M059J (cell line): ENCODE measurements at places on chromosomes 7 and 10.

GRCh38 chr7:36283711-36284130 lies 105.9 kb upstream of the ANLN start:
- DNase-seq = no peak

DNA sequence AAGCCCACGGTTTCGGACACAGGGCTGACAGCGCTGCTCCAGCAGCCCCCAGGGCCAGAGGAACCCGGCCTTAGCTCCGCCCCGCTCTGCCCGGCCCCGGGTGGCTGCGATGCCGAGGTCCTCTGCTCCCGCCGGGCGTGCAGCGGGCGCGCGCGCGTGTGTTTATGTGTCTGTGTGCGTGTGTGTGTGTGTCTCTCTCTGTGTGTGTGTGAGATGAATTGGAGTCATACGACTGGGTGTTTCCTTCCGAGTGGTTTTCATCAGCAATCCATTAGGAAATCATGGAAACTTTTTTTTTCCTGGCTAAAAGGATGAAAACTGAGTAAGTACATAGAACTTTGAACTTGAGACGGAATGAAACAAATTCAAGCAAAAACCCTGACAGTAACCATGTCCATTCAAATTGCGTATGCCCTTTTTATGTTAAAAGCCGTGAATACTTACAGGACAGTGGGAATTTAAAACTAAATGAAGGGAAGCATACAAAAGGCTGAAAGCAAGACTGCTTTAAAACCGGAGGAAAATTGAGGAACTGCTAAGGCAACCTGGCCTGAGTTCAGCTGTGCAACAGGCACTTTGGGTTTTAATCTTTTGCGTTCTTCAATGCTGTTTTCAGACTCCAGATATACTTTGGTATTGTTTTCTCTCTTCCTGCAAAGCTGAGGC lies at the start of gene CPED1:
TSS of gene CPED1 (plus strand) at position 121 of the 666 bp plus-strand sequence. CDS start 911 bp downstream, outside the sequence.
- peak; percentile 77 for DNase-seq

GRCh38 chr10:114876602-114877300 lies 55.2 kb downstream of the FHIP2A start:
- peak; percentile 78 for DNase-seq

GRCh38 chr7:83520726-83521125 lies 128.2 kb downstream of the SEMA3E start:
- no peak for DNase-seq

- DNase-seq = no peak
Measured at GRCh38 chr10:113524120-113524519, 28.7 kb upstream of the HABP2 start.

DNA sequence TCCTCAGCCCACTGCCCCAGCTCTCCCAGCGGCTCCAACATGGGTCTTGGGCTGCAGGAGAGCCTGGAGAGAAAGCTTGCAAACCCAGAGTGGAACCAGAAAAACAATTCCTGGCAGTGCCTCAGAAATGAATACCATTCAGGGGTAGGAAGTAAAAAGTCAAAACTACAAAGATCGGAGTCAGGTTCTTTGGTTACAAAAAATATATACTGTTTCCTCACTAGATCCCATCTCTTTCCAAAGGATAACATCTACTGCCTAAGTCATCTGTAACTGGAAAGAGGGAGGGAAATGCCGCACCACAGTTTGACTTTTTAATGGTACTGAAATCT lies 14.9 kb downstream of the CREB3L2 start:
- no peak for DNase-seq

GRCh38 chr7:149071641-149072437 lies 18.7 kb downstream of the ZNF786 start:
- DNase-seq = no peak

- DNase-seq = no peak
Measured at GRCh38 chr10:84076540-84077195, 62.6 kb upstream of the GHITM start.

GRCh38 chr10:99248824-99249223 lies 13.2 kb upstream of the HPSE2 start:
- no peak for DNase-seq

DNA sequence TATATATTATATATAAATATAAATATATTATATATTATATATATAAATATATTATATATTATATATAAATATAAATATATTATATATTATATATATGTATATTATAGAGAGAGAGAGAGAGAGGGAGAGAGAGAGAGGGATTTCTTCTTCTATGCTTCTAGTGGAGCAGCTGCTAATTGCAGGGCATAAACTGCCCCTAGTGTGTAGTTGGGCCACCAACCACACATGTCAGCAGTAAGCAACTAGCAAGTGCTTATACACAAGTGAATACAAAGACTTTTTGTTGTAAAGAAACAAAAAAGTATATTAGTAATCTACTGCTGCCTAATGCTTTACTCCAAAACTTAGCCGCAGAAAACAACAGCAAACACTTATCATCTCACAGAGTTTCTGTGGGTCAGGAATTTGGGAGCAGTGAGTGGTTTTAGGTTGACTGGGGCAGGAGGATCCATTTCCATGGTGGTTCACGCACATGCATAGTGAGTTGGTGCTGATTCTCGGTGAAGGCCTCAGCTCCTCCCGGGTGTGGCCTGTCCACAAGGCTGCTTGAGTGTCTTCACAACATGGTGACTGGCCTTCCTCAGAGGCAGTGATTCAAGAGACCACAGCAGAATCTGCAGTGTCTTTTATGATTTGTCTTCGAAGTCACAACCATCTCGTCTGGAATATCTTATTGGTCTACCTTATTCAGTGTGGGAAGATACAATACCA lies 25.5 kb upstream of the BAG3 start:
- no peak for DNase-seq

- no peak for DNase-seq
Measured at GRCh38 chr7:100208911-100209408, 10.8 kb upstream of the PVRIG start.

DNA sequence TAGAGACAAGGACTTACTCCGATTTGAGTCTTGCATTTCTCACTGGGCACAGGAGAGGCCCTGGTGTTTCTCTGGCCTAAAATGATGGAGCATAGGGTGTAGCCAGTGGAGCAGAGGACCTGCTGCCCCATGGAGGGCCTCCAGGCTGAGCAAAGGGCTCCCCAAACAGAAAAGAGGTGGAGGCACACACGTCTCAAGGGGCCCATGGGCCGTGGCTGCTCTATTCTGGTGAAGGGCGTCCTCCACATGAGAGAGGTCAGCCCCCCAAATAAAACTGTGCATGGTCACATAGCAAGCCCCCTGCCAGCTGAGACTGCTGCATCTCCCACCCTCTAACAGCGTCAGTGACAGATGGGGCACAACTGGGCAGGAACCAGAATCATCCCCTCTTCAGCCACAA lies 41.4 kb downstream of the MYO1G start:
- no peak for DNase-seq

DNA sequence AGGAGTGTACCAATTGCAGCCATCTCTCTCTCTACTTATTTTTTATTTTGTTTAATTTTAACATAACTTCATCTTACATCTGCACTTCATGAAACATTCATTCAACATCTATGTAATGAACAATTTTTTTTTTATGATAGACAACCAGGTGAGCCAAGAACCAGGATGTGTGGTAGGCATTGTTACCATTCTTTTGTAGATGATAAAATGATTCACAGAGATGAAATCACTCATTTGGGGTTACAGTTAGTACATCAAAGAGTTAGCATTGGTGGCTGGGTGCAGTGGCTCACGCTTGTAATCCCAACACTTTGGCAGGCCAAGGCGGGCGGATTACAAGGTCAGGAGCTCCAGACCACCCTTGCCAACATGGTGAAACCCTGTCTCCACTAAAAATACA lies 127.8 kb downstream of the HDAC9 start:
- no peak for DNase-seq

DNA sequence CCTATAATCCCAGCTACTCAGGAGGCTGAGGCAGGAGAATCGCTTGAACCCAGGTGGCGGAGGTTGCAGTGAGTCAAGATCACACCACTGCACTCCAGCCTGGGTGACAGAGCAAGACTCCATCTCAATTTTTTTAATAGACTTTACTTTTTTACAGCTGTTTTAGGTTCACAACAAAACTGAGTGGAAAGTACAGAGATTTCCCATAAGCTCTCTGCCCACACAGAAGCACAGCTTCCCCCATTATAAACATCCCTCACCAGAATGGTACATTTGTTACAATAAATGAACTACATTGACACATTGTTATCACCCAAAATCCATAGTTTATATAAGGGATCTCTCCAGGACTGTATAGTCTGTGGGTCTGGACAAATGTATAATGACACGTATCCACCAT lies 14.6 kb upstream of the PRRT4 start:
- DNase-seq = no peak

DNA sequence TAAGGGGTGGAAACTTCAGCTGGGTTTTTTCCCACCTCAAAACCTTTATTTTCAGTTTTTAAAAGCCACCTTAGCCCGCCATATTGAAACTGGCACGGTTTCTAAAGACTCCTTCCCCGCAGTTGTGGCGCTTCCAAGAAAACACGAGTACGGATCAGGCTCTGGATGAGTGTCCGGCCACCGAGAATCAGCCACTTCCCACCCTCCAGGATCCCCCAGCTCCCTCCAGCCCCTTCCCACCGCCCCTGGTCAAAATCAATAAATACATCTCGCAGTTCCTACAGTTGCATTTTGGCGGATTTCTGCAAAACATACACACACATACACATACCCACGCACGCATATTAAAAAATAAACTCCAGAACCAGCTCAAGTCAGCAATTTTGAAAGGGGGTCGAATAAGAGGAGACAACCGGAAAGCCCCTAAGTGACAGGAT lies 1.1 kb downstream of the SFMBT2 start:
- no peak for DNase-seq

DNA sequence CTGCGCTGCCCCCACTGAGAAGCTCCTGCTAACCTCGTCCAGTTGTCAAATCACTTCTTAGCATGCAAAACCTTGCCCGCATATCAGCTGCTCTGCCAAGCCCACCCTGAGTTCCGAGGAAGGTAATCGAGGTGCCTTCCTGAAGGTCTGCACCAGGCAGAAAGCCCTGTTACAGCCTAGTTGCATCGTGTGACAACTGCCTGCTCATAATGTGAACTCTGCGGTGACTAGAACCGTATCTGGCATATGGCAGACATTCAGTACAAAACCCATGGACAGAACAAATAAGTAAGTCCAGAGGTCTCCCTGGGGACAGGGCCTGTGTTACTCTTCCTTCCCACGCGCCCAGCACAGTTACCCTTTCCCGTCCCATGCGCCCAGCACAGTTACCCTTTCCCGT lies 394.3 kb downstream of the DNAJB6 start:
- DNase-seq = no peak

- no peak for DNase-seq
Measured at GRCh38 chr10:112526906-112527305, 79.9 kb downstream of the VTI1A start.

DNA sequence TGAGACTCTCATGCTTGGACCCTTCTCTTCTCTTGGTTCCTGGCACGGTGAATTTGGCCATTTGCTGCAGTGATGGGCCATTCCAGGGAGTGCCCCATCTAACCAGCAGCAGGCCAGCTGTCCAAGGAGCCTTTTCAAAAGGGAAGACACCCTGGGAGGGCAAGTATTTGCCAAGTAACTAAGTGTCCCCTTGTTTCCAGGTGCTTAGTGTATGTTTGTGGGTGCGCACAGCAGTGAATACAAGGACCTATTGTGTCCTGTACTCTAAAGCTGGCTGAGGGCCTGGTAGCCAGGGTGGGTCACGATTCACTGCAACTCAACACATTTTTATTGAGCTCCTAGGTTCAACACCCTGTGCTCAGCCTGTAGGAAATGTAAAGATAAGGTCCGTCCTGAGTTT lies 348.8 kb downstream of the RNLS start:
- no peak for DNase-seq

DNA sequence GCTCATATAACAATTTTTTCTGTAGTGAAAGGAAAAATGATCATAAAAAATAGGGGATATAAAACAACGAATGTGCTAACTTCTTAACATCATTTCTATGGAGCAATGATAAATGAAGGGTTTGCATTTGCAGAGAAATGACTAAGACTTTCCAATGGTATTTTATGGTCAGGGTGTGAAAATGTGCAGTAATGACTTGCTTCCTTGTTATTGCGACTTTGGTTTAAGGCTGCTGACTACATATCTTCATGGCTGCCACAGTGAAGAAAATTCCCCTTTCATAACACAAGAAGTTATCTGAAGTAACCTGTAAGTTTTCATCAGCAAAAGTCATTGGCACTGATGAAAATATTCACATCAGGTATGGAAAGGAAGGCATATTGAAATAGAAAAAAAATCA lies 166.1 kb upstream of the NRG3 start:
- DNase-seq = no peak

DNA sequence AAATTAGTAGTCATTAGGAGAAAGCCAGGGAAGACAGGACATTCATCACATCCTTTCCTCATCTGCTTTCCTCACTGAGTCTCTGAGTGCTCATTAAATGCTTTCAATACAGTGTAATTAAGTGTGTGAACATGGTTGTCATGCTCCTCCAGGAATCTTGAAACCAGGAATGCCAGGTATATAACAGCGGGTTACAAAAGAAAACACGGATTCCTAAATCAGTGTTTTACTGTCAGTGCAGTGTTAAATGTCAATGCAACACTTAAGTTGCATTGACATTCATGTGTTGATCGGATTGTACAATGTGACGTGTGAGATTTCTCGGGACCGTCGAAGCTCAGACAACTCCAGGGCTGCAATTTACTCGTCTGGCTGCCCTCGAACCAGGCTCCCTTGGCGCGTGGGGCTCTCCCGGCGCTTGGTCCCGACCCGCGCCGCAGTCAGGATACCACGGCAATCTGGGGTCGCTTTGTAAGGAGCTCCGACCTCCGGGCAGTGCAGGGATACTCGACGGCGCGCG lies 455 bp upstream of the SPAG6 start:
- no peak for DNase-seq

- DNase-seq = no peak
Measured at GRCh38 chr10:29931833-29932232, 127.6 kb downstream of the JCAD start.

GRCh38 chr7:151091431-151091830 lies 5.2 kb downstream of the AGAP3 start:
- DNase-seq = no peak

GRCh38 chr10:97822261-97822687 lies 27.4 kb upstream of the GOLGA7B start:
- peak; percentile 72 for DNase-seq

DNA sequence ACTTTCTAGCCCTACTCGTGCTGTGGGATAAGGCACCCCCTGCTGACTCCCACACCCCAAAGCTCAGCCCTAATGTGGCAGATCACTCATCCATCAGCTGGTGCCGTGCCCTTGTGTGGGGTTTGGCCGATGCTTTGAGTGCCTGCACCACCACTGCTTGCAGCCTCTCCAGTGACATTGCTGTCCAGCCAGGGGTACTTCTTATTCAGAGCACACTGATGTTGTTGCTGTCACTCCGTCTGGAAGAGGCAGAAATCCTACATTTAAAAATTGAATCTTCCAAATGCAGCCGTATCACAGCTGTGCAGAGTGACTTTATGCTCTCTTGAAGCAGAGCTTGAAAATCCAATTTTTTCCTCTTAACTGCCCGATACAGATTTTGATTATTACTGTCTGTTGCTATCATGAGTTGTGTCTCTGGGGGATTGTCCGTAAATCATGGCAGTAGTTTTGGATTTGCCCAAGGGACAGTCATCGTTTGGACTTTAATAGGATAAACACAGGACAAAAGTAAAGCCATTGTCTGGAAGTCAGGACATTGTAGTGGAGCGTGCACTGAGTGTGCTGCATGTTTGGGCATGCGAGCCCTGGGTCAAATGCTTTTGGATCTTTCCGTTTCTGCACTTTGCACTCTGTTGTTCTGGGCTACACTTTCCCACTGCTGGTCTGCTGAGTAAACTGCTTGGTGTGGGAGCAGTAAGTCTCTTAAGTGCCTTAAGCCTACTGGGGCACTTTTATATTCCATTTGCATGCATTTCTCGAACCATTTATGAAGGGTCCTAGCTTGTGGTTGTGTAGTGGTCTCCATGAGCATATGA lies 128.2 kb downstream of the DOCK1 start:
- no peak for DNase-seq
